Activated T-cell treated with anti-CD3 and anti-CD28 coated beads, Interleukin-2, amount 50 U/mL, for 24 hours (primary cell): ENCODE measurements at places on chromosomes 7 and 10.

GRCh38 chr10:126052171-126052570 lies 155.8 kb downstream of the FANK1 start:
- no peak for DNase-seq

GRCh38 chr7:97006816-97007582 lies 1.6 kb downstream of the DLX6 start:
- no peak for DNase-seq

DNA sequence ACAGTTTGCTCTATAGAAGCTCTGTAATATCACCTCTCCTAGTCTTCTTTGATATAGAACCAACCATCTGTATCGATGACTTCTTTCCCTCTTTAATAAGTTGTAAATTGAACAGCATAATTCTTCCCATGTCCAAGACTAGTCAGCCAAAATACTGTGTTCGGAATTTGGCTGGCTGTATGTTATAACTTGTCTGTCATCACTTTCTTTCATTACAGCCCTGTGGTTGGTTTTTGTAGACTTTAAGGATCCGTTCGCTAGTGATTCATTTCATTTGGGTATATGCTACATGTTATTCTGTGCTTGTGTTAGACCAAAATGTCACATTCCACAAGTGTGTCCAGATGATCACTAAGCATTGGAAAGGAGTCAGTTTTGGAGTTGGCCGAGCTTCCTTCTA lies 155.4 kb upstream of the ITGB1 start:
- no peak for DNase-seq

GRCh38 chr10:63267414-63268148 lies 134.5 kb downstream of the NRBF2 start:
- no peak for DNase-seq

DNA sequence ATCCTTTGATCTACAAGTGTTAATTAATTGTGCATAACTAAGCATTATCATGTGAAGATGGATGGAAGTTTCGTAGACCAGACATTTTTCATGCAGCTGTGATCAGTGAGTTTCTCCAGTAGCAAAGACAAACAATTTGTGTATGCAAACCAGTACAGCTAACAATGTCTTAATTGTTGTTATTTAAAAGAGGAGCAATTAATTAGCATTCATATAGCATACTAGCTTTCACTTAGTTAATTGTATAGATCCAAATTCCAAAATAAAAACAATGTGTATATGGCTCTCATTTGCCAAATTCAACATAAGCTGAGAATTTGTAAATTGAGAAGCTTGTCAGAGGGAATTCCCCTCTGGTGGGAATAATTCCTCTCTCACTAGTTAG lies 22.6 kb upstream of the PRKCQ start:
- no peak for DNase-seq
